ENCODE measurements at places on chromosomes 7 and 10. TPM values are rescaled to one million over a fixed set of nuclear protein-coding genes. Genes with fewer than 3 reads are reported as not detected.

DNA sequence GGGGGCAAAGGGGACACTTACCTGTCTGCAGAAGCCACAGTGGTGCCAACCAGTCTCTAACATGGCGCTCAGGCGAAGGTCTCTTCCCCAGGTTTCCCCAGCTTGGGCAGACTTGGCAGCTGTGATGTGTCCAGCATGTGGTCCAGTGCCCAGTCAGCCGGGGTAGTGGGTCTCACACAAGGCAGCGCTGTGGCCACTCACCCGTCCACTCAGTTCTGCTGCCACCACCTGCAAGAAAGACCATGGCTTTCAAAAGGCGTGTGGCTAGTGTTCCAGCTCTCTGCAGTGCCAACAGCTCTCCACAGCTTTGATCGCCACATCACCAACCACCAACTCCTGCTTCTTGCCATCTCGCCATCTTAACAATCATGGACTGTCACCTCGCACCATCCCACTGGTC, 259.6 kb downstream of the USP6NL start:
- H3K4me3 ChIP-seq: no peak overlapping the region
- H3K36me3 ChIP-seq: no peaks in the 10 kb centered on the region
- no peaks in the 10 kb centered on the region for H3K4me1 ChIP-seq
- no peak for DNase-seq
- no peak overlapping the region for H3K27ac ChIP-seq
- H3K27me3 ChIP-seq: peaks cover 7% of the 10 kb centered on the region

Gene PTPRN2
- 1.7 TPM for total RNA-seq

Gene PRKCQ
- total RNA-seq: 0.60 TPM

DNA sequence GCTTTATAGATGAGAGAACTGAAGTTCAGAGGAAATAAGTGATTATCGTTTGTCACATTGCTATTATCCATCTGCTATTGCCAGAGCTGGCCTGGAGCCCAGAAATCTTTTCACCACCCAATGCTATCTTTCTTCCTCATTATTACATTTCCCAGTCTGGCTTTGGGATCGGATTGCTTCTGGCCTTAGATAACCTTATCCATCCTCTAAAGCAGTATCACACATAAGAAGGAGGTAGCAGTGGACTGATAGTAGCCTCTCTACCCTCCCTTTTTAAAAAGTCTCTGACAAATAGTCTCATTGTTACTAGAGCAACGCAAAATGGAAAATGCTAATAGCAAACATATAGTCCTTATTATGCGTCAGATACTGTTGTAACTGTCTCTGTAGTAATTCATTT, 1.3 kb upstream of the CLDN12 start:
- peaks cover 6% of the 10 kb centered on the region for H3K36me3 ChIP-seq
- peaks cover 28% of the 10 kb centered on the region for H3K4me1 ChIP-seq
- no peaks in the 10 kb centered on the region for H3K27me3 ChIP-seq
- DNase-seq: no peak

- no peaks in the 10 kb centered on the region for H3K27me3 ChIP-seq
- DNase-seq: no peak
- H3K36me3 ChIP-seq: 0 out of 3 replicates have a peak, but pooled peaks cover 6% of the 10 kb centered on the region
- no peak overlapping the region for H3K4me3 ChIP-seq
- no peaks in the 10 kb centered on the region for H3K4me1 ChIP-seq
- H3K27ac ChIP-seq: no peak overlapping the region
These were observed 76.2 kb downstream of the RNF133 start for GRCh38 chr7:122622682-122623081.

- no peak overlapping the region for H3K27ac ChIP-seq
- peak; percentile 23 for DNase-seq
- no peaks in the 10 kb centered on the region for H3K4me1 ChIP-seq
- H3K4me3 ChIP-seq: no peak overlapping the region
- H3K36me3 ChIP-seq: no peaks in the 10 kb centered on the region
These were observed 712.1 kb downstream of the PHTF2 start for GRCh38 chr7:78510580-78511188.

DNA sequence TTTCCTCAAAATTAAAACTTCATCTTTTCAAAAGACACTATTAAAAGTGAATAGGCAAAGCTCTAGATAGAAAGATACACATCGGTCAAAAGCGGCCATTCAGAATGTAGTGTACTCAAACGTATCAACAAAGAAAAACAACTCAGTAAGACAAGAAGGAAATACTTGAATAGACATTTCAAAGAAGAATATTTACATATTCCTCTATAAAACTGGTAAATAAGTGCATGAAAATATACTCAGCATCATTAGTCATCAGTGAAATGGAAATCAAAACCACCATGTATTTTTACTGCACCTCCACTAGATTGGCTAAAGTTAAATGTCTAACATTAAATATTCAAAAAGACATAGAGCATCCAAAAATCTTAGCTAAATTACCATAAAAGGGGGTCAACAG, 551.1 kb upstream of the SORCS1 start:
- no peak overlapping the region for H3K27ac ChIP-seq
- no peak overlapping the region for H3K4me3 ChIP-seq
- no peaks in the 10 kb centered on the region for H3K4me1 ChIP-seq
- H3K36me3 ChIP-seq: no peaks in the 10 kb centered on the region
- DNase-seq: no peak
- H3K27me3 ChIP-seq: no peaks in the 10 kb centered on the region

GRCh38 chr10:111107846-111108245, 31.0 kb downstream of the ADRA2A start:
- no peaks in the 10 kb centered on the region for H3K27me3 ChIP-seq
- no peak overlapping the region for H3K27ac ChIP-seq
- H3K36me3 ChIP-seq: no peaks in the 10 kb centered on the region
- no peak overlapping the region for H3K4me3 ChIP-seq
- no peak for DNase-seq

DNA sequence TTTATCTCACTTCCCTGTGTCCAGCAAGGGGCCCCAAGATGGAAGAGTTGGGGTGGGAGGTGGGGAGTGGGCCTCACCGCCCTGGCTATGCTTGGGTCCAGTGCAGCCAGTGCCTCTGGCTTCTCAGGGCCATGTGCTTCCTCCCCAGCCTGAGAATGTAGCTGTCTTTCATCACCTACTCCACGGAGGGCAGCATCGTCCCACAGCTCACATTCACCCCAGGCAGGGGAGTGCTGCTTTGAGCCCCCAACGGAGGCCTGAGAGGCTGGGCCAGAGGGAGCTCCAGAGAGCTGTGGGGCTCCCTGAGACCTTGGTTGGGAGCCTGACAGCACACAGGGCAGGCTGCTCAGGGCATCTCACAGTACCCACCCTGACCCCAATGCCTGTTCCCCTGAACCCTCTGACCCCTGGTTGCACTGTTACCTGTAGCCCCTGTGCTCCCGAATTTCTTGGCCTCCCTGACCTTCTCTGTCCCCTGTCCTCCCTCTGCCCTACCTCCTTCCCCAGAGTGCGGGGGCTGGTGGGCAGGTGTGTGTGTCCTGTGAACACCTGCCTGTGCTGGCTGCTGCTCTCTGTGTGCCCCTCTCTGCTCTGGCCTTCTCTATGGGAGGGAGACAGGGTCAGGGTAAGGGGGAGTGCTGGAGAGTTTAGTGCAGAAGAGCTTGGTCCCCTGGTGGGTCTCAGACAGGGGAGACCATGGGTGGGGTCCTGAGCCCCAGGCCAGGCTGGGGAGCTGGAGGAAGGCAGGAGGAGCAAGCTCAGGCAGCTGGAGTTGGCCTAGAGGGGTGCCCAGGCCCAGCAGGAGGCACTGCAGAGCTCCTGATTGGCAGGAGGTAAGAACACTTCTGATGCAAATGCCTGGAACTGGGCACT, 19.6 kb upstream of the ZNF488 start:
- no peak overlapping the region for H3K27ac ChIP-seq
- H3K27me3 ChIP-seq: no peaks in the 10 kb centered on the region
- H3K4me3 ChIP-seq: no peak overlapping the region
- H3K36me3 ChIP-seq: no peaks in the 10 kb centered on the region
- peaks cover 38% of the 10 kb centered on the region for H3K4me1 ChIP-seq
- DNase-seq: no peak

Gene PAX4
- not detected for total RNA-seq

DNA sequence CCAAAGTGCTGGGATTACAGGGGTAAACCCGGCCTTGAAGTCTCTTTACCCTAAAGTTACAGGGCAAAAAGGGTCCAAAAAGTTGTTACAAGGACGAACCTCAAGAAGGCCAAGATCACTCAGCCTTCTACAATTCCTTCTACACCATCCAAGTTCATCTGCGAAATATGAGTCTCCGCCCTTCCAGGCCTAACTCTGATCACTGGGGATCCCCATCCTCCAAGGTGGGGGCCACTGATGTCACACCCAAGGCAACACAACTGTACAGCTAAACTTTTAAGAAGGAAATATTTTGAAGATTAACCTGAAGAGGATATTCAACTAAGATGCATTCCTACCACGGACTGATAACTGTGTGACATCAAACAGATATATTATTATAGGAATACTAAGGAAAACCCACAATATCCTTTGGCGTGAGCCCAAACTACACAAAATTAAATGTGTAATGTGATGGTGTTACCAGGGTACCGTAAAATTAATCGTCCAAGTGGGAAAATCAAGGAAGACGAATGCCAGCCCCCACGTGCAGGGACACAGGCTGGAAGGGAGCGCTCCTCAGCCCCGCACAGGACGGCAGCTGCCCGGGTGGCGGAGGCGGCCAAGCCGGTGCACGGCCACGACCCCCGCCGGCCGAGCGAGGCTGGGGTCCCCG, 1.0 kb downstream of the PAXIP1 start:
- H3K36me3 ChIP-seq: peaks cover 15% of the 10 kb centered on the region
- no peaks in the 10 kb centered on the region for H3K27me3 ChIP-seq
- H3K4me1 ChIP-seq: peaks cover 36% of the 10 kb centered on the region
- peak overlapping the region; percentile 76 for H3K27ac ChIP-seq

Measured in HepG2 (cell line).